ENCODE measurements at places on chromosomes 12 and 14.
A peak's percentile ranks its signal among the peaks of the same experiment; 100 is the strongest.

- DNase-seq: no peak
Measured at GRCh38 chr14:36655963-36656686, 5.5 kb upstream of the PAX9 start.

GRCh38 chr12:97181571-97182265, 274.7 kb downstream of the NEDD1 start:
- DNase-seq: no peak

GRCh38 chr12:12439636-12440035, 82.8 kb downstream of the BORCS5 start:
- no peak for DNase-seq

- peak; percentile 71 for DNase-seq
Measured at GRCh38 chr12:124568431-124569374, 1.3 kb upstream of the NCOR2 start.

DNA sequence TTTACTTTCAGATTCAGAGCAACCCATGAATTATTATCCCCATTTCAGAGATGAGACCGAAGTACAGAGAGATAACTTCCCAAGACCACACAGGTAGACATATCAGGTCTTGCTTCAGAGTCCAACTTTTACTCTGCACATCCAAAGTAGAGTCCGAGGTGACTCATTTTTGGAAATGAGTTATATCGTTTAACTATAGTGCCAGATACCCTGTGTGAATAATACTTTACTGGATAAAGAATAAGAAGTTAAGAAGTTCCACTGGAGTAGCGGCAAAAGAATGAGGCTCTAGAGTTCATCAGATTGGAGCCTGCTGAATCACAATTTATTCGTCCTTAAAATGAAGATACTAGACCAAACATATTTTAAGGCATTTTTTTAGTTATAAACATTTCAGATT, 124.7 kb downstream of the EPS8 start:
- DNase-seq: no peak

DNA sequence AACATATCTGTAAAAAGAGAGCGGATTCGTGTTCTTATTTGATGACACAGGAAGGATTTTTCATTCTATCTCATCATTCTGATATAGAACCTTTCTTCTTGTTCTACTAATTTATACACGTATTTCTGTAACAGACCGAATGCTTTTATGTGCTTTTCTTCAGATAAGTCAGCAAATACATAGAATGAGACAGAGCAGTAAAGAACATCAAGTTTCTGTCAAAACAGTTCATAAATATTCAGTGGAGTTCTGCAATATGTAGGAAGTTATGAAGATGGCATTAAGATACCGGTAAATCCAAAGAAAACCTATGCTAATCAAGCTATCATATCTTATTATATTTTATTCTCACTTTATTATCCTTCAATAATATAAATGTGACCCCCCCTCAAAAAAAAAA, 280.6 kb downstream of the EGLN3 start:
- no peak for DNase-seq

GRCh38 chr12:20368651-20369304, 441 bp downstream of the PDE3A start:
- DNase-seq: no peak

DNA sequence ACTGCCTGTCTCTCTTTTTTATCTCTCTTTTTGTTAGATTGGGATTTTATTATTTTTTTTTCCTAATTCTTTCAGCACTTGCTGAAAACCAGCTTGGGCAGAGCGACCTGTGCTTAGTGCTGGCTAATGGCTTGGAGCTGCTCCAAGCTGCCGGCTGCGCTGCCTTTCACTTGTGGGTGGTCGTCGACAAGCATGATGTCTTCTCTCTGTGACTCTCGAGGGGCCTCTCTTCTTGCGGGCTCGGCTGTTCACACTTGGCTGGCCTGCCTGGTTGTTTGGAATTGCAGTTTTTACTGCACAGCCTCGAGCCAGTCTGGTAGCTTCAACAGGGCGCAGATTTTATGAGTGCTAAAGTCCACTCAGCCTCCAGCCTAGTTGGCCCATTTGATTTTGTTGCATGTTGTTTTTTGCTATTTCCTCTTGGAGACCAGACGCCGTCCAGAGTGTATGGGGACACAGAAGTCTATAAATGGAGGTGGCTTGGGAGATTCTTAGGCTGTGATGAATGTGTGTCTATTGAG, 18.6 kb downstream of the TPCN1 start:
- no peak for DNase-seq

DNA sequence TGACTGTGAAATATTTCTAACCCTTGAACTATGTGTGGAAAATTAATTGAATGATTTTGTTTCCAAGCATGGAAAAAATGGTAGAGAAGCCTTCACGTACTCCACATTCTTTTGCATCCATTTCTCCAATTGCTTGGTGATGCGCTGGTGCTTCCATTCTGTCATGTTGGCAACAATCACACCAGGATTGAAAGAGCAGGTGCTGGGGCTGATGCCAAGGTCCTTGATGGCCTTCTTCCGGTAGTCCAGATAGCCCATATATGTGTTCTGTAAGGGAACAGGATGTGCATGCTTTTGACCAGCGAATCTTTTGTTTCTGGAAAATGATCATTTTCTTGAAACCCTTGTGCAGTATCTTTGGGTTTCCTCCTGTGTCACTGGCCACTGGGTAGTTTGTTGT, 28.6 kb downstream of the TDG start:
- DNase-seq: no peak

DNA sequence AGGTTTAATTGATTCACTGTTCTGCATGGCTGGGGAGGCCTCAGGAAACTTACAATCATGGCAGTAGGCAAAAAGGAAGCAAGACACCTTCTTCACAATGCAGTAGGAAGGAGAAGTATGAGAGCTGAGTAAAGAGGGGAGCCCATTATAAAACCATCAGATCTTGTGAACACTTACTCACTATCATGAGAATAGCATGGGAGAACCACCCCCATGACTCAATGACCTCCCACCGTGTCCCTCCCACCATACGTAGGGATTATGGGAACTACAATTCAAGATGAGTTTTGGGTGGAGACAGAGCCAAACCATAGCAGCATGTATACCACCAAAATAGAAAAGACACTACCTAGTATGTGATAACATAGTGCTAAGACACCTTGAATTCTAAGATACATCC, 2.9 kb upstream of the HMGA2 start:
- DNase-seq: no peak

- no peak for DNase-seq
Measured at GRCh38 chr12:1189163-1189562, 198.1 kb downstream of the ERC1 start.

DNA sequence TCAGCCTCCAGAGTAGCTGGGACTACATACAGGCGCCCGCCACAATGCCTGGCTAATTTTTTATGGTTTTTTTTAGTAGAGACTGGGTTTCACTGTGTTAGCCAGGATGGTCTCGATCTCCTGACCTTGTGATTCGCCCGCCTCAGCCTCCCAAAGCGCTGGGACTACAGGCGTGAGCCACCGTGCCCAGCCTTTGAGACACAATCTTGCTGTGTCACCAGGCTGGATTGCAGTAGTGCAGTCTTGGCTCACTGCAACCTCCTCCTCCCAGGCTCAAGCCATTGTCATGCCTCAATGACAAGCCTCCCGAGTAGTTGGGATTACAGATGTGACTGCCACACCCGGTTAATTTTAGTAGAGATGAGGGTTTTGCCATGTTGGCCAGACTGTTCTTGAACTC, 21.3 kb upstream of the STRN3 start:
- no peak for DNase-seq

- no peak for DNase-seq
Measured at GRCh38 chr12:51905471-51906429, 1.6 kb upstream of the ACVRL1 start.

DNA sequence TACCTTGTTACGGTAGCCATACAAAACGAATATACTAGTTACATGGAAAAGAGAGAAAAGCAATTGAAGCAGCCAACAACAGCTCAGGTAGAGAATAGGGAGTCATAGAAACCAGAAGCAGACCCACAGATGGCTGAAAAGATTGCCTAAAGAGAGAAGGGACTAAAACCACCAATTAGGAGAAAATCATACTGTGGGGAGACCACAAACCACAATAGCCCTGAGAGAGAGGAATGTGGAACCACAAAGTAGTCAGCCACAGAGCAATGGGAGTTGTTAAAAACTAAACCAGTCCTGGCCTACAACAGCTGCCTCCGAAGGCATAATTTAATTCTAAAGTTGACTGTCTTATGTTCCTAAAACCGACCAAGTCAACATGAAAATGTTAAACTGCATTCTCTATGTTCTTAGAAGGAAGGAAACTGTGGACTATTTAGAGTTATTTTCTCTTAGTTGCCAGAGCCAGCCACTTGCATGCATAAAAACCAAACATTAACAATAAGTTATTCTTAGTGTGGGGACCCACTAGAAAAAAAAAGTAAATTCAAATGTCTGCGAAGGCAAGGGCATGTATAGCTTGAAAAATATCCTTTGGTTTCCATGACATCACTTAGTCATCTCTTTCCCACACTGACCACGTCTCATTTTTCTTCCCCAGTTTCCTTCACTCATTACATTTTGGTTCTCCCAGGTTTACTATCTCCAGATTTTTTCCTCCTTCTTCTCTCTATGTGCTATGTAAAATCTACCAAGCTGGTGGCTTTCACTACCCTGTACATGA, 398.1 kb downstream of the NOVA1 start:
- no peak for DNase-seq

GRCh38 chr12:92735131-92735721, 32.4 kb downstream of the PLEKHG7 start:
- DNase-seq: no peak

- no peak for DNase-seq
Measured at GRCh38 chr12:26896913-26897312, 40.9 kb downstream of the INTS13 start.

DNA sequence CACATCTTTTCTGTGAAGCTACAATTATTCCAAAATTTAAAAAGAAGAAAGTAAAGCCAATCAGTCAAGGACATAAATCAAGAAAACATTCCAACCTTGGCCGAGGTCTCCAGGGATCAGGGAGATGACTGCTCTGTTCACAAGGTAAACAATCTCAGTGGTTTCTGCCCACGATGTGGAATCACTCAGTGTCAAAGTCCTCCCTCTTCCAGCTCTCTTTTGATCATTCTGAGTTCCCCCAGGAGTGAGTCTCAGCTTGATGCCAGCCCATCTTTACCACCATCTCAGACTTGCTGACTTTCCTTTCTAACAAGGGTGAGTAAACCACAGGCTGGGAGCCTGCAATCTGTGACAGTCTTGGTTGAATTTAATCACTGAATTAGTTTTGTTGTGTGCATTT, 4.8 kb upstream of the SERPINA9 start:
- DNase-seq: no peak

DNA sequence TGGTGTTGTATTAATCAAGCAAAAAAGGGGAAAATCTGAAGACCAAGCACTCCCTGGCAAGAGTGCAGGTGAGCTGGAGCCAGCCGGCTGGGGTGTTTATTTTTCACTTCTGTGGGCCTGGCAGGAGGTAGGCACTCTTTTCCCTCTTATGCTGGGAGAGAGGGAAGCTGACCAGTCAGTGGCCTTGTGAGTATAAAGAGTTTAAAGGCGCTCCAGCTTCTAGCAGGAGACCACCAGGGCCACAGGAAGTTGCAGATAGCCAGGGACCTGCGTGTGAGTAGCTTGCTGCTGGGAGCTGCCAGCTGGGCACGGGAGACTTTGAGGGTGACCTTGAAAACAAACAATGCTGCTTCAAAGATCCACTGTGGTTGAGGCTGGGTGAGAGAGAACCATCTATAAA, 217.4 kb upstream of the PWP1 start:
- DNase-seq: no peak

GRCh38 chr12:22169376-22169775, 123.4 kb downstream of the CMAS start:
- DNase-seq: no peak

DNA sequence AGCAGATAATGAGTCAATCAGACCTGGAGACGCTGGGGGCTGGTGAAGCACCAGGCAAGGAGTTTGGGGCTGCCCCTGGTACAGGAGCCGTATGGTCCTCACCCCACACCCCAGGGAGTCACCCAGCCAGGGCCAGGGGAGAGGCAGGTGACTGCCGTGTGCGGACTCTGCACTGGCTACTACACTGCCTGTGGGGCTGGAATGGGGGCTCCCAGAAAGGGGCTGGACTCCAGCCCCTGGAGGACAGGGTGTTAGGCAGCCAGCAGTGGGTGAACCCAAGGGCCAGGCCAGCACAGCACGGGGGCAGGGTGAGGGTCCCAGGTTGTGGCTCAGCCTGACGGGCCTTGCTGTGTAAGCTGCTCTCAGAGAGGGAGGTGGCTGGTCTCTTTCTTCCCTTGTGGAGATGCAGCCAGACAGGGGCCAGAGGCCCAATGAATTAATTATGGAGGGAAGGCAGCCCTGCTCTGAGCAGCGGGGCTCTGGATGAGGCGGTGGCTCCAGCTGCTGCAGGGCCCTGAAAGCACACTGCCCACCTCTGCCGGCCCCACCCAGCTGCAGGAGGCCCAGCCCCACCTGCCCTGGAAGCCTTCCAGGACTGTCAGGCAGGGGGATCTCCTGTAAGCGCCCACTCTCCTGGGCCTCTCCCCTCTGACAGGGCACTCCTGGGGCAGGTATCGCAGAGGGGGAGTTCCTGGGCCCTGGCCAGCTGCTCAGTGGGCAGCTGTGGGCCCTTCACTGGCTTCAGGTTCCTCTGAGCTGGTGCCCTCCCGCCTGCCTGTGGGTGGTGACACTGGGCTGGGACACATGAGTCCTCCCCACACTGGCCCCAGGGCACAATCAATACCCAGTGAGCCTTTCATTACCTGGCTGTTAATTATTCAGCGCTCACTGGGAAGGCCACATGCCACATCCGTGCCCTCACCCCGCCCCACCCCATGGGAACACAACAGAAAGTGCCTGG, 142.5 kb upstream of the C14orf180 start:
- no peak for DNase-seq

DNA sequence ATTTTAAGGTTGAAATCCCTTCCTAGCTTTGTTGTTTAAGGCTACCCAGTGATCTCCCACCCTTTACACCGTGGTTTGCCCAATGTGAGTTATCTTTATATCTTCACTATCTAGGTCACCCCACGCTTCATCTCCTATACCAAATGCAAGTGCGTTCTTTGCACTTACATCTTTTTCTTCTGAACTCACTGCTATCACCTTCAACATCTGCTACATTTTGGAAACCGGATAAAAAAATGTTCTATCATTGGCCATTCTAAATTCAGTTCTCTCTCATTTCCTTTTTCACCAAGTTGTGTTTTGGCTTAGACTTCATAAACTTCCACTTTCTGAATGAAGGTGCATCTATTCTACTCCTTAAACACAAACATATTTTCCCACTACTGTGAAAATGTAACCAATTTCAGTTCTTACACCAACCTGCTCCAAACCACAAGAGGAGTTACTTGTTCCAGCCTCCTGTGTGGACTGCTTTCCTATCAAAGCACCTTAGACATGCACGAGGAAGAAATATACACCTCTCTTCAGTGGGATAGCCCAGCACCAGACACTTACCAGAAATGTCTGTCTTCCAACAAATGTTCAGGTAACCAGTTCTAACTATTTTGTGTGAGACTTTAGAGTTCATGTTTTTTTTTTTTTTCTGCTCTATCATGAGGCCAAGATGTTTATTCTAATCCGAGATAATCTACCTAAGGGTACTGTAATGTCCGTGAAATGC, 21.9 kb downstream of the CLEC9A start:
- DNase-seq: no peak

GRCh38 chr12:53572134-53572758, 53.9 kb downstream of the ATF7 start:
- no peak for DNase-seq
